ENCODE measurements at places on chromosomes 13 and 19.

DNA sequence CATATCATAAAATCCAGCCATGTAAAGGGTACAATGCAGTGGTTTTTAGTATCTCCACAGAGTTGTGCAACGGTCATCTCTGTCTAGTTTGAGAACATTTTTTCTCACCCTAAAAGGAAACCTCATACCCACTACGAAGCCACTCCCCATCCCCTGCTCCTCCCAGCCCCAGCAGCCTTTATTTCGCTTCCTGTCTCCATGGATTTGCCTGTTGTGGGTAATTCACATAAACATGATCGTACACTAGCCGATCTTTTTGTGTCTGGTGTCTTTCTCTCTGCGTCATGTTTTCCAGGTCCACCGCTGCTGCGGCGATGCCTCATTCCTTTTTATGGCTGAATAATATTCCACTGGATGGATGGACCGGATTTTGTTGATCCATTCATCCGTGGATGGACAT lies 28.6 kb downstream of the BICRA start:
- DNase-seq = no peak

DNA sequence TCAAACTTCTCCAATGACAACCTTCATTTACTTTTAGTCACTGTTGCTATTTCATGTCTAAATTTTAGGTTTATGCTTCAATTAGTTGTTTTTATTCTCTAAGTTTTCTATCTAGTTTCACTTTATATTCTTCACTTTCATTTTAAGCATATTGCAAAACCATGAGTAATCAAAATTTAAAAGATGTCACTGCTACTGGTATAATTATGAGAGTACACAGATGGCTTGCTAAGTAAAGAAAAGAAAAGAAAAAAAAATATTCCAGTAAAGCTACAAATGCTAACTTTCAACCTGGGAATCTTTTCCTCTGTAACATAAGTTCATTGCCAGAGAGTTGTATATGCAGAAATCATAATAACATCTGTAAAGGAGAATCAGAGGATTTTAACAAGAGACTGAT lies 1624.7 kb downstream of the PCDH9 start:
- DNase-seq = no peak

DNA sequence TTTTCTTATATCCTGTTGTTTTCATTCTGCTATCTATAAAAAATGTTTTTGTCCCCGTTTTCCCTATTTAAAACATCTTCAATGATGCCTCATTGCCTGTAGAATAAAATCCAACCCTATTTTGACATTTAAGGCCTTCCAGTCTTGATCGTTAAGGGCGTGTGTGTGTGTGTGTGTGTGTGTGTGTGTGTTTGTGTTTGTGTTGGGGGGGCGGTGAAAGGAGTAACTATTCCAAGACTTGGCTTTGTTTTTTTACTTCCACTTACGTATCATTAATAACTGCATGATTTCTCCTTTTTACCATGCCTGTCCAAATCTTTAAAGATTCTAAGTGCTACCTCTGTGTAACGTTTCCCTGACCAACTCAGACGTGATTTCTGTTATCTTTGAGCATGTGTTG lies 784 bp downstream of the PIBF1 start:
- no peak for DNase-seq

GRCh38 chr19:17136021-17136420 lies 60.4 kb downstream of the MYO9B start:
- DNase-seq = no peak

- no peak for DNase-seq
Observed at GRCh38 chr19:6687114-6687513, 17.2 kb upstream of the TNFSF14 start.

- DNase-seq = no peak
Observed at GRCh38 chr19:18311502-18312091, 11.3 kb downstream of the LSM4 start.

DNA sequence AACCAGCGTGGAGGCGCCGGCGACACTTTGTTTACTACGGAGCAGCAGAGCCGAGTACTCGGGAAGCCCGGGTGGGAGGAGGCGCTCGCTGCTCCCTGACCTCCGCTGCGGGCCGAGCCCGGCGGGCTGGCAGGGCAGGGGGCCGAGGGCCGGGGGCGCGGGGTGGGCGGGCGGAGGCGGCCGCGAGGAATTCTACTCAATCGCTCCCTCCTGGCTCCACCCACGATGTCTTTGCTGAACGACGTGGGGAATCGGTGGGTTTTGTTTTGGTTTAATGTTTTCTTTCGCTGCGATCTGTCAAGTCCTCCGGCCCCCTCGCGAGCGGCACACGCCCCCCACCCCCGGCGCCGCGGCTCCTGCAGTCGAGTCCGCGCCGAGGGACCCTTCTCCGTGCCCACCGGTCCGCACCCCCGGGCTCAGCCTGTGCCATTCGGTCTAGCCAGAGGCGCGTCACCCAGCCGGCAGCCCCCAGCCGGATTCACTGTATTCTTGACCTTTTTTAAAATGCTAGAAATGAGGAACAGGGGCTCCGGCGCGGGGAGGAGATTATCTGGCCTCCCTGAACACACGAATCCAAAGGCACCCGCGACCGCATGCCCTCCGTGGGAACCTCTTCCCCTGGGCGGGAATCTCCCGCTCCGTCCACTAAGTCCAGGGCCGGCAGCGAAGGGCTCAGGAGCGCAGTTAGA lies 636 bp upstream of the FOXO1 start:
- peak; percentile 33 for DNase-seq

All from mesothelial cell of epicardium (in vitro differentiated cells).